Stimulated activated CD4-positive, alpha-beta T cell treated with anti-CD3 and anti-CD28 coated beads, Interleukin-15, amount 100 ng/mL, for 24 hours (primary cell): ENCODE measurements at places on chromosomes 12 and 14.

DNA sequence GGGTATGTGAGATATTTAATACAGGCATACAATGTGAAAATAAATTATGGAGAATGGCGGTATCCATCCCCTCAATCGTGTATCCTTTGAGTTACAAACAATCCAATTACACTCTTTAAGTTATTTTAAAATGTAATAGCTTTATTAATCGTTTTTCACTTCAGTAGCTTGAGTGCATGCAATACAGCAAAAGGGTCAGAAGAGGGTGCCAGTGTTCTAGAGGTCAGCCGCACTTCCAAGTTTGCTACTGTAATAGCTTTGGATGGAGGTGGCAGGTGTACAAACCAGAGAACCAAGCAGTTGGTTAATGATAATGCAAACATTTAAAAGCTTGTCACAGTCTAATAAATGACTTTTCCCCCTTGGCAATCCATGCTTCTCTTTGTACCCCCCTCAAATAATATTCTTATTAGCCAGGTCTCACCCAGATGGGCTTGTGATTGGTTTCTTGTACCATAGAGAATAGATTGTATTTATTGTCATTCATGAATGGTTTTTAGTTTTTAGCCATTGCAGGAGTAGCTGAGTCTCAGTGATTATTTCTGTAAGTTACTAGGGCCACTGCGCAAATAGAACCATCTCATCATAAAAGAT, 127.0 kb downstream of the ERC1 start:
- peak; percentile 75 for DNase-seq

GRCh38 chr12:55741931-55742680, 816 bp upstream of the GDF11 start:
- no peak for DNase-seq

GRCh38 chr14:34237081-34237480, 225.0 kb downstream of the SPTSSA start:
- DNase-seq = no peak

DNA sequence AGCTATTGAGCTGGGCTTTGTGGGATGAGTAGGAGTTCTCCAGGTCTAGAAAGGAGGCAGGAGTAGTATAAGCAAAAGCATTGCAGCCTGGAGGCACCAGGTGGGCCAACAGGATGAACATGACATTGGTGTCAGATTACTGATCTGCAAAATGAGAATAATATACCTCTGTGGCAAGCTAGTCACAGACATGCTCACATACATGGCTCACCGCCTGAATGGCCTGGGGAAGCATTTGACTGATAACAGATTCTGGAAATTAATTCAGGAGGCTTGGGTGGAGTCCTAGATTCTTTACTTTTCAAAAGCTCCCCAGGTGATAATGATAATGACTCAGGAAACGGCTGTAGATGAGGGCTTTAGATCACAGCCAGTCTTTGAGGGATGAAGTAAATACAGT, 709 bp downstream of the TCL1B start:
- DNase-seq = no peak

DNA sequence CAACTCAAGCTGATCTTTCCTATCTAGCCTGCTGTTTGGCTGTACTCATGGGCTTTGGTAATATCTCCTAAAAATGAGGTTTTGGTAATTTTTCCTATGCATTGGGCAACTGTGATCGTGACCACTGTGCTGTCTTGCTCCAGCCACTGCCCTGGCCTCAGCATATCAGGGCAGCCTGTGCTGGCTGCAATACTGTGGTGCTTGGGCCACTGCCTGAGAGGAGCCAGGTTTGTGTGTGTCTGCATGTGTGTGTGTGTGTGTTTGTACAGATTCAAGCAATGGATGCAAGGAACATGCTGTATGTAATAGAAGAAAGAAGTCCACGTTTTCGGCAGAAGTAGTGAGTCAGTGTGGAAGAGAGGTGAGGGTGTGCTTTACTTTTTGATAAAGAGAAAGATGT, 13.0 kb downstream of the ERG28 start:
- DNase-seq = no peak

DNA sequence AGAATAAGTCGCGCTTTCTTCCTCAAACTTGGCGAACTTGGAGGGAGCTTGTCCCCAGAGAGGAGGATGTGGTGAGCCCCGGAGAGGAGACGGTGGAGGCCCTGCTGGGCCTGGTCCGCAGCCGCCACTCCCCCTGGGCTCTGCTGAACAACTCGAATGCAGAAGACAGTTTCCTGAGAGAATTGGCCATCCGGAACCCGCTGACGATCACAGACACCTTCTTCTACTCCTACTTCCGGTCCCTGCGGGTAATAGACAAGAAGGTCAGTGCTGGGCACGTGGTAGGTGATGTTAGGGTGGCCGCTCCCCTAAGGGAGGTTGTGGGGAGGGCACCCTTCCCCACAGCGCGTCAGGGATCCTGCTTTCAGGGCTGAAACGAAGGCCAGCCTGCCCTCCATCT, 1.6 kb downstream of the LRRC43 start:
- no peak for DNase-seq

- no peak for DNase-seq
Measured at GRCh38 chr12:49039421-49040363, 20.9 kb downstream of the KMT2D start.

GRCh38 chr12:76810671-76811419, 46.9 kb downstream of the ZDHHC17 start:
- DNase-seq = no peak

- DNase-seq = no peak
Measured at GRCh38 chr14:58912287-58912686, 274.5 kb downstream of the DACT1 start.

DNA sequence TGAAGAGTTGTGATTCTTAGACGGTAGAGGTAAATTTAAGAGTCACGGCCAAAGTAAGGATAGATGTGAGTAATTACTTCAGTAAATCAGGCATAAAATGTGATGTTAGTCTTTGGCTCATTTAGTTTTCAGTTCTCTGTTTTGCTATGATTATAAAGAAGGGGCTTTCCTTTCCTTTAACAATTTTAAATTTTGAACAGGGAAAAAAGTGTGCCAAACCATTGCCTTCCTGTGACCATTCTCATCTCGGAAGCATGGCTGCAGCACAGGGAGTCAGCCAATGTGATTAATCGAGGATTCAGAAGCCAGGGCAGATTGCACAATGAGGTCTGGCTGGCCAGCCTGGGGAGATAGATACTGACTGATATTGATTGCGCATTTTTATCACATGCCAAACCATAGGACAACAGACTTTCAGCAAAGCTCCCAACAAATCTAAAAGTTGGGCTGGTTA, 480.2 kb upstream of the PRICKLE1 start:
- DNase-seq = no peak

GRCh38 chr12:26848156-26848825, 15.3 kb upstream of the ITPR2 start:
- DNase-seq = no peak

DNA sequence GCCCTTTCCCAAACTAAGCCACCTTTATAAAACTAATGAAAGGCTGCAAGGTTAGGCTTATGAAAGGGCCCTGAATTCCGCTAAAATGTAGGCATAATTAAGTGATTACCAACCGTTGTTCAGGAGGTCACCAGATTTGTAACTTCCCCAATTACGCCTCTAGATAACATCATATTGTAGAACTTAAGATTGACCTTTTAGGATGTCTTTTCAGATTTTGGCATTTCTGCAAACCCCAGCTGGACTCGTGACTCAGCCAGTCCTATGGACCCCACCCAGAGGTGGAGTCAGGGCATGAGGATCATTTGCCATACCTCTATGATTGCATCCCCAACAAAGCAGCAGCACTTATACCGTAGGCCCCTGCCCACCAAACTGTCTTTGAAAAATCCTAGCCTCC, 3.7 kb upstream of the LPCAT3 start:
- no peak for DNase-seq

GRCh38 chr12:100303831-100304230, 36.9 kb downstream of the SCYL2 start:
- DNase-seq = no peak

- DNase-seq = no peak
Measured at GRCh38 chr12:52501490-52501889, 8.4 kb upstream of the KRT6A start.

GRCh38 chr14:67442139-67442906, 30.4 kb upstream of the PLEK2 start:
- no peak for DNase-seq

DNA sequence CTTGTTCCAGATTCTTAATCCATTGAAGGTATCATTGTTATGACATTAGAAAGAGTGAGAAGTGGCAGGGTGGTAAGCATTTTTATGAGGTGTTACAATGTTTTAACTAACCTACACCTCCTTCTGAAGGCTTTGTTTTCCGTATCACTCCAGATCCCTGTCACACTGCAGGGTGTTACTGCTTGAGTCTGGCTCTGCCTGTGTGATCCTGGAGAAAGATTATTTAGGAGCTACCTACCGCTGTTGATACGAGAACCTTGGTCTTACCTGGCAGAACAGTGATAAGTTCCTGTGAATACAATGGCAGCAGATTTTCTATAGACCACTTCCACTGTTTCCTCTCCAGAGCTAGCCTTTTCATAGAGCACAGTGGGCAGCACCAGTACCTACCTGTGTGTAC, 36.2 kb downstream of the GRIN2B start:
- no peak for DNase-seq

DNA sequence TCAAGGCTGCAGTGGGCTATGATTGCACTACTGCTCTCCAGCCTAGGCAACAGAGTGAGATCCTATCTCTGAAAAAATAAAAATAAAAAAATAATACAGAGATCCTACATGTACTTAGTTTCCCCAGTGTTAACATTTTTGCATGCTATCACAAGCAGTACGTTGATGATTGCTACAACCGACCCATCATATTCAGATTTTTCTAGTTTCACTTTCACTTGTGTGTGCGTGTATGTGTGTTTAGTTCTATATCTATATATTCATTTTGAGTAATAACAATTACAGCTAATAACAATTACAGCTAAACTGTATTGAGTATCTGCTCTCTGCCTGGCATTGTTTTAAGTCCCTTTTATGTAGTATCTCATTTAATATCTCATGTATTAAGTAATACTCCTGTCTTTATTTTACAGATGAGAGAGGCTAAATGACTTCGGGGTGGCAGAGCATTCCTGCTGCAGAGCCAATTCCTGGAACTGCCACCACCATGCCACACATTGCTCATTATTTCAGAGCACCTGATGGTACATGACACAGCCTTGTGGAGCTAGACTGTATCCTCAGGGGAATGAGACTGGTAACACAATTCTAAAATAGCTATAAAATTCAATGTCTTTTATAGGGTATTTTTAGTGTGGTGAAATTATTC, 153.1 kb downstream of the BCAT1 start:
- peak; percentile 8 for DNase-seq

DNA sequence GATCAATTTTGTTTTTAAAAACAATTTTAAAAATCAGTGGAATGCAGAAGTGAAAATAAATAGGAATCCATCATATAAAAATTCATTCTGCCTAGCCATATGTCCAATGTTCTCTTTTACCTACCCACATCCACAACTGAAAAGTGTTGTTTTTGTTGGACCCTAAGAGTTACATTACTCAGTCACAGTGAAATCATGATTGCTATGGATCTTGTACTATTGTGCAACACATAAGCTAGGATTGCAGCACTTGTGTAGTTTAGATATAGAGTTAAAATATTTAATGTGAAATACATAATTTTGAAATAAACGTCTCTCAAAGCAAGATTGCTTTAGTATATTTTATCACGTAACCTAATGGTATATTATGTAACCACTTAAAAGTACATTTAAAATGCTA, 213.3 kb upstream of the CLEC14A start:
- DNase-seq = no peak

DNA sequence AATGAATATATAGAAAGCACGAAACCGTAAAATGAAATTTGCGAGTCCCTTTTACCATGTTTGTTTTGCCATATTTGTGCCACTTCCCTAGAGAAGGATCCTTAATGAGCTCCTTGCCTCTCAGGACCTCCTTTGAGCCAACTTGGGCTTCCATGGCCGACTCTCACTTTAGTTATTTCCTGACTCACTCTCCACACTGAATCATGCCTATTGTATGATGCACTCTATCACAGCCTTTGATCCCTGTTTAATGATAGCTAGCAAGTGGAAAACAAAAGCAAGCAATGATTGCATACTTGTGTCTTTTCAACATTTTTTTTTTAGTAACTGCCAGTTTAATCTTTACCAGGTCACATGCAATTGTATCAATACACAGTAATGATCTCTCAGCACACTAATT, 153.2 kb downstream of the CCER1 start:
- no peak for DNase-seq

DNA sequence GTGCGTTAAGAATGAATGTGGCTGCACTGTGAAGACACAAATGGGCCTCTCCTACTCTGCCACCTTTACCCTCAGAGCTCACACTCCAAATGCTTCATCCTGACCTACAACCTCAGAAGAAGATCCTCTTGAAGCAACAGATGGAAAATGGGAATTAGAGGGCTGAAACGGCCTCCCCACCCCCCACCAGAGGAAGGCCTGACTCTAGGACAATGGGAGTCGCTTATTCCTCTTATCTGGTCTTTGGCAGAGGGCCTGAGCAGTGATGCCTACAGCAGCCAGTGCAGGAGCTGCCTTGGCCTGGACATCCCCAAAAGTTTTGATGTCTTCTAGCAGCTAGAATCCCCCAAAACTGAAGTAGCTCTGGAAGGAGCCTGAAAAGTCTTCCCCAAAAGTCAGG, 29.2 kb downstream of the BTBD7 start:
- no peak for DNase-seq

DNA sequence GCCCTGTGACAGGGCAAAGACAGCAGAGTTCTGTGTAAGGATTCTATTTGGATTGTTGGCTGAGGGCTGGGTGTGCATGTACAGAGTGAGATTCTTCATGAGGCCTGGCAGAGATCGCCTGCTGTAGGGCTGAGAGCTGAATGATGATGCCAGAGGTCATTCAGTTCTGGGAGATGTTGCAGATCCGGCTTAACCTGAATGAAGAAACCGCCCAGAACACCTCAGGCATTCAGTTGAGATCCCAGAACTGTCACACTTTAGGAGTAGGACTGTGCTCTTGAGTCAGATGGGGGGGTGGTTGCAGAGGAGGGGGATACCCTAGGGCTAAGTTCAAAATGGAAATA, 5.8 kb upstream of the EVL start:
- DNase-seq = no peak

DNA sequence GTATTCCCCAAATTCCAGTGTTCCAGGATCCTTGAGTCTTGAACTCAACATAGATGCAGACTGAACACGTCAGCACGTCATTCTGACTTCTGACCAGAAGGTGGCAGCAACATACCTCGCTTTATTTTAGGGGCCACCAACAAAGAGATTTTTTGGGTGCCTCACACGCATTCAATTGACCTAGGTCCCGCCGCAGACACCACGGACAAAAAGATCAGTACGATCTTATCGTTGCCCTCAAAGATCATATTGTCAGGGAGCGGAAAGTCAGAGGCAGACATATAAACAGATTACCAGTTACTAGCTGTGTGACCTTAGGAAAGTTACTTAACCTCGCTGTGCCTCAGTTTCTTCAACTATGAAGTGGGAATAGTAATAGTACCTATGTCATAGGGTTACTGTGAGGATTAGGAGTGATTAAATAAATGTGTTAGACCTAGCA, 6.5 kb upstream of the PRPH start:
- peak; percentile 75 for DNase-seq
